ENCODE measurements at places on chromosomes 1 and 21.

DNA sequence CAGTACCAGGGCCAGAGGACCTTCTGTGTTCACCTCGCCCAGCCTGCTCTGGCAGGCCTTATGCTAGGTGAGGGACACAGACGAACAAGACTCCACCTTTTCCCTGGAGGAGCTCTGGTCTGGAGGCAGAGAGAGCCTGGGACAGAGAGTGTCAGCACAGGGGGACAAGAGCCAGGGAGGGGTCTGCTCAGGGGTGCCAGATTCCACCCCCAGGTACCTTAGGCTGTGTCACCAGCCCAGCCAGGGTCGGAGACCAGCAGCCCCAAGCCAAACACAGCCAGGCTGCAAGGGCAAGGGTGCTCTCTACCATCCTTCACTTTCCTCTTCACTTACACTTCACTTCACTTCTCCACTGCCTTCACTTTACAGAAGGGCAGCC lies 4.3 kb upstream of the LRP8 start:
- DNase-seq = no peak

DNA sequence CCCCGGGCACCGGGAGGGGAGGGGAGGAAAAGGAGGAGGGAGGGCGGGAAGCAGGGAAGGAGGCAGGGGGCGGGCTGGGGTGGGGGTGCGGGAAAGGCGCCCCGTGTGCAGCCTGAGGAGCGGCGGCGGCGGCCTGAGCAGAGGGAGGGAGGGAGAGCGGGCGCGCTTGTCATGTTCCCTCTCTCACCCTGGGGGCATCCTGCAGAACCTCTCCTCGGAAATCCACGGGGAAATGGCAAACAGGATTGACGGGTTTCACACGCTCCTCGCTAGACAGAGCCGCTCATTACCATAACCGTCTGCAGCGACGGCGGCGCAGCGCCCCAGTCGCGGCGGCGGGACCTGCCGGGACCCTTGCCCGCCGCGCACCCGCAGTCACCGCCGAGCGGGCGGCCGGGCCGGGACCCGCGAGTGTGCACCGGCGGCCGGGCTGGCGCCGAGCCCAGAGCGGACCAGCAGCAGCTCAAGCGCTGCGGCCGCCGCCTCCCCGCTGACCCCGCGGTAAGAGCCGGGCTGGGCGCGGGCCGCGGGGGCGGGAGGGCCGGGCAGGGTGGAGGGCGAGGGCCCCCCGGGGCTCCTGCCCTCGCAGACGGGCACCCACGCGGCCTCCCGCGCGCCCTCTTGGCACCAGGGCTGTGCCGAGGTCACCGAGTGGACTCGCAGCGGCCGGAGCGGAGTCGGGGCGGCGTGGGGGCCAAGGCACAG lies at the start of gene SERTAD4:
Gene SERTAD4, plus strand, starts transcription at position 286 of the 705 bp plus-strand sequence. CDS start 5,165 bp downstream, outside the sequence.
- no peak for DNase-seq

DNA sequence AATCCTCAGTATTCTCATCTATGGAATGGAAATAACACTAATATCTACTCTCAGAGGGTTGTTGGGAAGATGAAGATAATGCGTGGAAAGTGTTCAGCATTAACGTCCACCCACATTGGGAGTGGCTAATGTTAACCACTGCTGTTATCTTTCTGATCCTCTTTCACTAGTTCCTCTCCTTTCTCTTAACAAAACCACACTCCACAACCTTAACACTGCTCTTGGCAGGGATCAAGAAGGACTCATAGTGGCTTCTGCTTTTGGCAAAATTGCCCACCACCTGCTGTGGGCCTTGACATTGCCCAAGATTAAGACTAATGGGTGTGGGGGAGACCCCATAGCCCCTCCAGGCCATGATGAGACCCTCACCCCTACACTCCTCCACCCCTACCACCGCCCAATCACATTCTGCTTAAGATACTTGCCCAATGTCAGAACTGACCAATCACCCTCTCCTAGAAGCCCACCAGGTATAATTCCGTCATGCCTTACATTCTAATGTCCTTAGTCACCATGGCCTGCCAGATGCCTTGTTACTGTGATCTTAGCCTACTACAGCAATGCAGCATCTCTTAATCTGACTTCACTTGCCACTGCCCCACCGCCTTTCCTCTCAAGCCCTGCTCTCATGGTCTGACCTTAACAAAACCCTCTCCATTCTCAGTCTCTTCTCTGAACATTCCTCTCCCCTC lies 27.1 kb downstream of the DHCR24 start:
- DNase-seq = no peak

DNA sequence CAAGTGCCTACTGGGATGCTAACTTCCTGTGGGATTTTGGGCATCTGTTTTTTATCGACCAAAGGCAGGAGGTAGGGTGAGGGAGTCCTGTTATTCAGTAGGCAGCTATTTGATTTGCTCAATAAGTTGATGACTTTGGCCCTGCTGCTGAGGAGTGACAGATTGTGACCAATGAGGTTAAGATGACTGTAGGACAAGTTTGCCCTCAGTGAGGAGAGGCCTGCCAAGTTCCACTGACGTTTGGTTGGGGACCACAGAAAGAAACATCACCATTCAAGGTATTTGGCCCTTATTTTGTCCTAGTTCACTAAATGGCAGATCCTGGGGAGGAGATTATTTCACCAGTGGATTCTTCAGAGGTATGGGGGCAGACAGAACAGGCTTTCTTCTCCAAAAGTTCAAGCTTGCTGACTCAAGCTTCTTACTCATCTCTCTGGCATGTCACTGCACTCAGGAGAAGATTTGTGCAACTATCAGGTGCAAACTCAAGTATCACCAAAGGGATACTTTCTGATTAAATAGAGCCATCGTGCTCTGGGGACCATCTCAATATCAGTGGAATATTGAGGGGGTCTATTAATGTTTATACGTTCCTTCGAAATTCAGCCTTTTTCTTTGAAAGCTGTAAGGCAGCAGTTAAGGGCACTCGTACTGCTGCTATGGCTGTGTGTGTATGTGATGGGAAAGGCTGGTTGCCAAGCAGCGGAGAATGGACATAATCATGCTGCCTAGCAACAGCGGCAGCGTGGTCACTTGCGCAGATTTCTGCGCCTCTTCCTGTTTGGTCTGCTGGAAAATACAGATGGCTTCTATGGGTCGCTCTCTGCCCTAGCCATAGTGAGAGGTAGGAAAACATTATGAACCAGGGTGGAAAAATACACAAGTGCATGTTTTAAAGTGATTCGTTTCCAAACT lies 78.7 kb downstream of the PBX1 start:
- no peak for DNase-seq

GRCh38 chr1:212873518-212873917 lies 15.4 kb downstream of the FLVCR1 start:
- no peak for DNase-seq

DNA sequence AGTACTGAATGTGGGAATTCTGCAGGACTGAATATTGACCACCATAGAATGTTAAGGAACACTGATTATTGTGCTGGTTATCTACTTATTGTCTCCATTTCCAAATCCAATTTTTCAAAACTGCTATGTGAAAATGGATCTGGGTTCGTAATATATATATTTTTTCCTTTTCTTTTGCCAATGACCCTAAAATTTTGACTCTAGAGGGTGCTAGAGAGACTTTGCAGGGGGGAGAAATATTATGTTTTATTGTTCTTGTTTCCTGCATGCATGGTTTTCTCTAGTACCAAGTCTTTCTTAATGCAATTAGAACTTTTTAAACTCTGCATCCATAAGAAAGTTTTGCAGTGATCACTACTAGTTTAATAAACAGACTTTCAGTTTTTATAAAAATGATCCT lies 1256.9 kb downstream of the BRINP3 start:
- DNase-seq = no peak

DNA sequence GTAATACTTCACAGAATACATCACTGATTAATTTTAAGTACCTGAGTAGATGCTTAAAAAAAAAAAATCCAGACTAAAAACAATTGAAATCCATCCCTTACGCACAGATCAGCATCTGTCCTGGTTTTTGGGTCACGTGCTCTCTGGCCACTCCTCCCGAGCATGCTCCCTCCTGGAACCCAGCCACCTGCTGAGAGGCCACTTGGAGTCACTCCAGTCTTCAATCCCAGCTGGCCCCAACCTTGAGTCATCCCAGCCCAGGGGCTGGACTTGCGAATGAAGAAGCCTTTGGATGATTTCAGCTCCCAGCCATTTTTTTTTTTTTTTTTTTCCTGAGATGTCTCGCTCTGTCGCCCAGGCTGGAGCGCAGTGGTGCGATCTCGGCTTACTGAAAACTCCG lies 8.9 kb downstream of the MAP1LC3C start:
- DNase-seq = no peak

GRCh38 chr1:208242146-208242545 lies 2.0 kb downstream of the PLXNA2 start:
- no peak for DNase-seq

DNA sequence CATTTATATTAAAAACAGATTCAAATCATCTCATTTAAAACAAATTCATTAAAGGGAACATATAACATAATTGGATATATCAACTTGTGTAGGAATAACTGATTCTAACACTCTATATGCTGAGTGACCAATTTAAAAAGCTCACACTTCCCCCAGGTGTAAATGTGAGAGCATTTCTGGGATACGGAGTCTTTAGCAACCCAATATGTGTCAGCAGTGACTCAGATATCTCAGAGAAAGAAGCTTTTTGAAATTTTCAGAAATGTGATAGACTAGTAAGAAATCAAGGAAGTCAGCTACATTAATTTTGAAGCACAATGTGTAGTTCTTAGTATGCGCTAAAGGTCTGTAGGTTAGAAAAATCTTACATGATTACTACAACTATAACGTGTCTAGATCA lies 87.9 kb upstream of the SERTAD4 start:
- no peak for DNase-seq

- DNase-seq = peak; percentile 27
Measured at GRCh38 chr1:163071405-163072255, 2.5 kb downstream of the RGS4 start.

DNA sequence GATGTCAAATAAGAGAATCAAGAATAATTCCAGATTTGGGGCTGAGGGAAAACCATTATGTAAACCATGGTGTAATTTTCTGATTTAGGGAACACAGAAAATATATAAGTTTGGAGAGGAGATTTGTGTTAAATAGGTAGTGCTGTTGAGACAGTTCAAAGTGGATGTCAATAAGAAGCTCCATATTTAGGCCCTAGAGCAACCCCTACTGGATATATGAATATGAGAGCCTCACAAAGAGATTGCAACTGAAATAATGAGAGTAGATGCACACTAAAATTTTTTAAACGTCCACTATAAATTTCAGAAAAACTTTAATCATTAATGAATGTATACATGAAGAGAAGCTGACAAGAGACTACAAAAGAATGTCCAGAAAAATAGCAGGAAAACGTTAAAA lies 1447.8 kb upstream of the PRMT6 start:
- DNase-seq = no peak

DNA sequence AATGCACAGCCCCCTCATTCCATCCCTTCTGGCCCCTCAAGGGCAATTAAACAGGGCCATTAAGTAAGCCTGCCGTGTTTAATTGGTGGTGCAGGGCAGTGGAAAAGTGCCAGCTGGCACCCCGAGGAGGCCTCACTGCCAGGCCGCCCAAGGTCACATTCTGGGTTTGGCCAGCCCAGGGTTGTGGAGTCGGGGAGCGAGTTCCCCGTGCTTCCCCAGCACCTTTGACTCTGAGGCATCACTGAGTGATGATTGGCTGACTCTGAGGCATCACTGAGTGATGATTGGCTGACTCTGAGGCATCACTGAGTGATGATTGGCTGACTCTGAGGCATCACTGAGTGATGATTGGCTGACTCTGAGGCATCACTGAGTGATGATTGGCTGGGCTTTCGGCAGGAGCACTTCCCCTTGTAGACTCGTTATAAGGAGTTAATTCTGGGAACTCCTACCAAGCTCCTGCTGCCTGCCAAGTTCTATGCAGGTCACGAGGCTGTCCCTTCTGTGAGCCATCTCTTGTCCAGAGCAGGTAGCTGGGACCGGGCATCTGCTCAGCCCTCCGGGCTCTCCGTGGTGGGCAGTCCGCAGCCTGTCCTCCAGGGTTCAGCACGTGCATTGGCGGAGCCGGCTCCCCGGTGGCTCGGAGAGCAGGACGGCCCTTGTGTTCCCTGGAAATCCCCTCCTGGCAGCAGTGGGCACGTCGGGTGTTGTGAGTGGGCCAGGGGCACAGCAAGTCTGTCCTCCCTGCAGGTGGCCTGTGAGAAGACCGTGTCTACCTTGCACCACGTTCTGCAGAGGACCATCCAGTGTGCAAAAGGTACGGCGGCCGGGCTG lies 20.9 kb downstream of the CSTB start:
- no peak for DNase-seq

- DNase-seq = peak; percentile 91
Measured at GRCh38 chr1:161117759-161118581, at the start of the genes NIT1 and PFDN2. Gene NIT1 (plus strand): TSS chr1:161118105. CDS start chr1:161118177, 72 bp downstream. Gene PFDN2 (minus strand): TSS chr1:161118037. CDS start chr1:161118026, 11 bp downstream.

DNA sequence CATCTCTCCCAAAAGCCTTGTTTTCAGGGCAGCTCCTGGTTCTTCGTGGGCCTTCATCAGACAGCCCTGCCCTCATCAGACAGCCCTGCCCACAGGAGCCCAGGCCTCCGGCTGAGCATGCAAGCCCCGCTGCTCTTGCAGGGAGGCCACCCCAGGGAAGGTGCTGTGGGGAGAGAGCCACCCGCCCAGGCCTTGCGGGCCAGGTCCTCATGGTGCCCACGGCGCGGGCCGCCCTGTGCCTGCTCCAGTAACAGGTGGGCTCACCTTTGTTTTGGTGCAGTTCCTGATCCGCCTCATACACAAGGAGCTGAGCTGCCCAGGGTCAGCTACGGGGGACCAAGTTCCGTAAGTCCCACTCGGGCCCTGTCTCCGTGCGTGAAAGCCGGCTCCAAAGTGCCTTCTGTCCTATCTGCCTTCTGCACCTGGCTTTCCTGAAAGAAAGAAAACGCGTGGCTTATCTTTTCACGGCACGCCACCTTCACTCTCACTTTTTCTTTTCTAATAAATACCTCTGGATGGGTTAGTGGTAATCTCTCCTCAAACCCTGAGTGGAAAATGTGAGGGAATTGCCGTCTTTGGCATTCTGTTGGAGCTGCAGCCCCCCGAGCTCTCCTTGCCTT lies 65.9 kb downstream of the SLC37A1 start:
- no peak for DNase-seq

- no peak for DNase-seq
Measured at GRCh38 chr1:3225661-3226060, 156.7 kb downstream of the PRDM16 start.

GRCh38 chr1:218339267-218339831 lies 5.8 kb upstream of the TGFB2 start:
- peak; percentile 54 for DNase-seq

DNA sequence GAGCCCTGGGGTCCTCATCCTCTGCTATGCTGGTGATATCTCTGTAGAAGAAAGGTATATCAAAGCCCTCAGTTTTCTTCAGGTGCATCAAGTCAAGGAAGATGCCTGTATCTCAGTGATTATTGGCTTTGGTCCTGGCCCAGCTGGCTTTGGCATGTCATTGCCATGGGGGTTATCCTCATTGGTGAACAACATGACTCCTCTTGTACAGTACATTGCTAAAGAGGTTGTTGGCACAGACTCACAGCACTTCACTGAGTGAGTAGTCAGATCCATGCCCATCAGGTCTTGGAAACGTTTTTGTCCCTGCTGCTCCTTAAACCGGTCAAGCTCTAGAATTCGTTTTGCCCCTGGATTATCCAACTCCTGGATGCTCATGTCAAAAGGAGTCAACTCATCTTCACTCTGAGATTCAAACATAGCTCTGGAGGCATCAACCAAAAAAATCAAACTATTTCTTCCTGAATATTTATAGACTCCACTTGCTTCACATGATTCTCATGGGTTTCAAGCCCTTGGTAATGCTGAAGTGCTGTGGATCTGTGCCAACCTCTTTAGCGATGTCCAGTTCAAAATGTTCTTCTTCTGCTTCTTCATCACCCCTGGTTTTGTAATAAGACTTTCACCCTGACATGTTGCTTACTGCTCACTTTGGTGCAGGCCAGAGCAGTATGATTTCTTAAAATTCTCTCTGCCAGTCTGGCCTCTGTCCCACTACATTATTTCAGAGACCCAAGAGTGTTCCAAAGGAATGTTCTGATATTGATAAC lies 43.0 kb upstream of the RAB3GAP2 start:
- DNase-seq = no peak

GRCh38 chr21:42258150-42258884 lies 39.4 kb downstream of the ABCG1 start:
- peak; percentile 88 for DNase-seq

Measured in suppressor macrophage treated with lipopolysaccharide for 4 hours (primary cell).